ENCODE measurements at places on chromosomes 11 and 22.
A peak's percentile ranks its signal among the peaks of the same experiment; 100 is the strongest.

DNA sequence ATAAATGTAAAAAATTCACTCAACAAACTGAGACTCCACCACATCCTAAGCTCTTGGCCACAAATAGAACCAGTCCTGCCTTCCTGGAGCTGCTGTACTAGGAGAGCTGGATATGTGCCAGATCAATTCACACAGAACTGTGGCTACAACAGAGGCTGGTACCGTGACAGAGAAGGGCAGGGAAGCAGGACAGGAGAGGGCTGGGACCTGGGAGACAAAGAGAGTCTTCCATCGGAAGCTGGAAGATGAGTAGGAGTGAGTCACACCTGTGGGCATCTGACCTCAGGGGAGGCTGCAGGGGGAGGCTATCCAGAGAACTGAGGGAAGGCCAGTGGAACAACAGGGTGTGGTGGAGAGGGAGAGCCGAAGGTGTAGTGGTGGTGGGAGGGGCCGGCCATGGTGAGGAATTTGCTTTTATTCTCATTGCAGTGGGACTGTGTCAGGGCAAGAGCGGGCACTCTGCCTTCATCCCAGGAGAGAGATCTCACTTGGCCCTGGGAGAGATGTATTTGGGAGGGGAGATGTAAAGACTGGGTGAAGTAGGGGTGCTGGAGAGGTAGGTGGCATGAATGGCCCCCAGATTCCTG, 1.9 kb upstream of the LTBP3 start:
- no peak for DNase-seq

DNA sequence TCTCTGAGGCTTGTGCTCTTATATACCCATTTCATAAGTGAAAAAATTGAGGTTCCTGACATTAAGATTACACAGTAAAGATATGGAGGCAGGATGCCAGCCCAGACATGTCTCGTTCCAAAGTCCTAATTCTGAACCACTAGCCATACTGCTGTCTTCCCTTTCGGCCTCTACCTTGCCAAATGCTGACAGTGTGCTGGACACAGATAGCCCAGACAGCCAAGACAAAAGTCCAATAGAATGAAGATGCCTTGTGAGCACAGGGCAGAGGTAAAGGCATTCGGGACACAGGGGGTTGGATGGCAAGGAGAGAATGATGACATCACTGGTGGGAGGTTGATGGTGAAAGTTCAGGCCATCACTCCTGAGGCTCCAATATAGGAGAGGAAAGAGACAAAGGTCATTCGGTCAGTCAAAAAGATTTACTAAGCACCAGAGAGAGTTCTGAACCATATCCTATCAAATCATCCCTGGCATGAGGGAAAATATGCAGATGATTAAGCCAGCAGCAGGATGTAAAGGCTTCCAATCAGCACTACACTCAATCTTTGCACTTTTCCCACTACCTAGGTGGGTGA, 174.0 kb upstream of the MTMR2 start:
- no peak for DNase-seq

- no peak for DNase-seq
Measured at GRCh38 chr11:134654161-134654915, 242.3 kb upstream of the B3GAT1 start.

DNA sequence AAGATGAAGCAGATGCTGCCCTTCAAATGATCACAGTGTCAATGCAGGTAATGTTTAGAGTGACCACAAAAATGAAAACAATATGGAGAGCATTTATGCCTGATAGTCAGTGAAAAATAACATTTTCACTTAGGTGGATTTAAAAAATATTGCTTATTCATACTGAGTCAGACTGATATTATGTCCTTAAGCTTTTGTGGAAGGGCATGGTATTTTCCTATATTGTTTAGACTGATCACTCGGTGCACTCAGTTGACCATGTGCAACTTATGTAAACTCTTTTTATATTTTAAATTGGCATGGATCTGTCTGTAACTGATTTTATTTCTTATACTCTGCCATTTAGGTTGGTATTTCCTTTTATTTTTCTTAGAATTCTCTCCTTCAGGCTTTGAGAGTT, 106.6 kb downstream of the DYNC2H1 start:
- no peak for DNase-seq

GRCh38 chr11:11164334-11164690, 188.7 kb downstream of the CSNK2A3 start:
- DNase-seq = no peak

- peak; percentile 17 for DNase-seq
Measured at GRCh38 chr22:43726322-43726721, 85.8 kb downstream of the EFCAB6 start.

DNA sequence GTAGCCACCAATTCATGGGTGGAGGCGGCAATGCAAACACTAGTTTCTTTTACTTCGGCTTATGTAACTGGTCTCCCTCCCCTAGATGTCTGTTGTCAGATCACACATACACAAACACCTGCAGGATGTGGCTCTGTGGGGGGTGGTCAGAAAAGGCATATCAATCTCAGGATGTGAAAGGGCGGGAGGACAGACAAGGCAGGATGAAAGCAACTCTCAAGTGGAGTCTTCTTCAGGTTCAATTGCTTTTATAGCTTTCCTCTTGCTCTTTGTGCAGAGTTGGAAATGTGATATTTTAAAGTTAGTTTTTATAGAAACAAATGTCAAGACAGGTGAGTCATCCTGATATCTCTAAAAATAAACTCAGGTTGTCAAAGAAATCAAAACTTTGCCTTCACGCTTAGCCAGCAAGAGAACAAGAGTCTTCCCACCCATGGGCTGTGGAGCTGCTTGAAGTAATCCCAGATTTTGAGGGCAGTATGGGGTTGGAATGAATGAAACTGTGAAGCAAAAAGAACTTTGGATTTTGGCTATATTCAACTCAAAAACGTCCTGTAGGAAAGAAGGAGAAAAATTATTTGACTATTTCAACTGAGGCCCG, 423.4 kb downstream of the GUCY1A2 start:
- no peak for DNase-seq

GRCh38 chr11:31809857-31810778, 1.0 kb downstream of the PAX6 start:
- DNase-seq = no peak

DNA sequence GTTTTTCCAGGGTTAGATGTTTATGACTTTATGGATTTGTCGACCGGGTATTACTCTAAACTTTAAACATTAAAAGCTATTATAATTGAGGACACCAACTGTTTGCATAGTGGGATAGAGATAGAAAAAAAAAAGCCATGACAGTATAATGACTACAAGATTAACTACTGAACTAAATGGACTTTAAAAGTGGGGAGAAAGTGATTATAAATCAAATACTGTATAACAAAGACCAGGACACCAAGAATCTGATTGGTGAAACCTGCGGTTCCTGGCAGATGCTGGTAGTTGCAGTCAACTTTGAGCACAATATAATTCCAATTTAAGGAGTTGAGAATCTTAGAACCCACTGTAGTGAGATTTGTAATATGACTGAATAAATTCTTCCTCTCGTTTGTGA, 2.5 kb downstream of the CRKL start:
- DNase-seq = no peak

- DNase-seq = peak; percentile 60
Measured at GRCh38 chr11:47466701-47467250, 17.8 kb upstream of the RAPSN start.

DNA sequence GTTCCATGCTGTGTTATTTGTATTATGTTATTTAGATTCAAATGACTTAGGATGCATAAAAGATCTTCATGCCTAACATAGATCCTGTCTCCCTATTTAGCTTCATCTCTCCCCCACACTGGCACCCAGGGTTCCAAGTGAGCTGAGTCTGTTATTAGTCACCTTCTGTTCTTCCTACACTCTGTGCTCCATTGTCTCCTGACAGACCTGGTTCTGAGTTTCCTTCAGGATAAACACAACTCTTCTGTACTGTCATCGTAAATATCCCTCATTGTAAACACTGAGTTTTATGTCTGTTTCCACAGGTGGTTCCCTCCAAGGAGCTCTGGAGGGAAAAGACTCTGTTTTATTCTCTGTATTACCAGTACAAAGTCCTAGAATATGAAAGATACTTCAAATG, 8.7 kb downstream of the MMP26 start:
- no peak for DNase-seq

- DNase-seq = no peak
Measured at GRCh38 chr22:30169002-30169401, 77.6 kb downstream of the LIF start.

DNA sequence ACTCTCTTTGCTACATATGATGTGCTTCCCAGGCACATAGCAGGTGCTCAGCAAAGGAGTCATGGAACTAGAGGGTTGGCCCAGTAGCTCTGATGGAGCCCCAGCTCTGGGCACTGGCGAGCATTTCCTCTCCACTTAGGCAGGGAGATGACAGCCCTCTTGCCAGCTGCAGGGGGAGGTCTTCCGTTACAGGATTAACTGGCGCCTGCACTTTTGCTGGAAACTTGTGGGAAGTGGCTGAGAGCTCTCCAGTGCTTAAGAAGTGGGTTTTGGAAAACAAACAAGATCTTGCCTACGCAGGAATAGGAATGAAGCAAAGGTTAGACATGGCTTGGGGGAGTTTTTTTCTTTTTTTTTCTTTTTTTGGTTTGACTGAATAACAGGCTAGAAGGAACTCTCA, 75.5 kb downstream of the MICAL2 start:
- no peak for DNase-seq

GRCh38 chr11:13970986-13971385, 8.5 kb downstream of the SPON1 start:
- DNase-seq = peak; percentile 20

DNA sequence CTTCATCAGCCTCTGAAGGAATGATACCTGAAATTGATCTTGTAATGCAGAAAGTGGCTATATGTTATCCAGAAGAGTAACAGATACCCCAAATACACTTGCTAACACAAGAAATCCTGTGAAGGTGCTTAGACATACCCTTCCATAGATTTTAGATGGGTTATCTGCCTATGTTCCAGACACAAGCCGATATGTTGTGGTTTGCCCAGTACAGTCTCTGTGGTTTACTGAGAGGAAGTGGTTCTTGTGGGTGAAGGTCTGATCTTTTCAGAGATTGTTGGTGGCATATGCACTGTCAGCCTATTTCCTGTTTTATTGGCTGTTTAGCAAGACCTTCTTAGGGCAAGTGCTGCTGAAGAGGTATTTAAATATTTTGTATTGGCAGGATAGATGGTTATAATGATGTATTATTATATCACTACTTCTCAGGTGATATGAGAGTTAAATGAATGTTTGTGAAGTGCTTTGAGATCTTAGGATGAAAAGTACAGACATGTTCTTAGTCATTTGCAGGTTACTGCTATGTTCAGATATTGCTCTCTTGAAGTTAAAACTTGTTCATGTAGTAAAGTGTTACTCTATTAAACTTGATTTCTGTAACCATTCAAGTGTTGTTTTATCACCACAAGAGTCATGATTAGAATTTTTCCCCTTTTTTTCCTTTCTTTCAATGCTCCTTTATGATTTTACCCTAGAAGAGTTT, 8.2 kb downstream of the ARHGEF12 start:
- no peak for DNase-seq

- no peak for DNase-seq
Measured at GRCh38 chr11:73466643-73467042, 90.4 kb downstream of the RELT start.

DNA sequence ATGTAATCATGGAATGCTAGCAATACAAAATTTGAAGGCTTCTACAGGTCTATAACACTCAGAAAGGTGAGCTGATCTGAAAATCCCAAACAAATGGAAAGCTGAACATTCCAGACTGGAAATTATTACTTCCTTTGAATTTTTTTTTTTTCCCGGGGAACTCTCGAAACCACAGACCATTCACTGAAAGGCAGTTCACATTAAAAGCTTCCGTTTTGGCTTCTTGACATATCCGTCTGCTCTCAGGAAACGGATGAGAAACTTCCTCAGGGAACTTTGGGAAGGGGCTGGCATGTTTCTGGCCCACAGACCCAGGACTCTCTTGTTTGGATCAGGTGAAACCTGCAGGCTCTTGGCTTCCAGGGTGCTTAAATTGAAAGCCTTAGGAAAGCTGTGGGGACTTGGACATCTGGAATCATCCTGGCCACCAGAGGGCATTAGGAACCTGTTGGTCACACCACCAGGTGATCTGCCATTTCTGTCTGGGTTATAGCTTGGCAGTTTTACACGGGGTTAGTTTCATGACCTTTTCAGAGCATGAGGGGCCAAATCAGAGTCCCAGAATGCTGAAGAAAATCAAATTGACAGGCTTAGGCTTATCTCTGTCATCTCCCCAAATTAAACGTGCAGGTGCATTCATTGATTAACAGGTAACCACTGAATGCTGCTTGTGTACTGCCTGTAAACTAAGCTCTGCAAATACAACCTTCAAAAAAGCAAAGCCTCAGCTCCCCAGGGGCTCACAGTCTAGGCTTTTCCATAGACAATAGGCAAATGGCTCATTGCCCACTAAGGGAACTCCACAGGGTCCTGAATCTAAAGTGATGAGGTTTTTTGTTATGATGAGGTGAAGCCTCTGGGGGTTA, 22.7 kb upstream of the GRAMD1B start:
- peak; percentile 8 for DNase-seq

GRCh38 chr22:17434856-17435255, 65.6 kb downstream of the CECR2 start:
- DNase-seq = no peak

- DNase-seq = no peak
Measured at GRCh38 chr22:21599053-21599893, 30.5 kb downstream of the YDJC start.

DNA sequence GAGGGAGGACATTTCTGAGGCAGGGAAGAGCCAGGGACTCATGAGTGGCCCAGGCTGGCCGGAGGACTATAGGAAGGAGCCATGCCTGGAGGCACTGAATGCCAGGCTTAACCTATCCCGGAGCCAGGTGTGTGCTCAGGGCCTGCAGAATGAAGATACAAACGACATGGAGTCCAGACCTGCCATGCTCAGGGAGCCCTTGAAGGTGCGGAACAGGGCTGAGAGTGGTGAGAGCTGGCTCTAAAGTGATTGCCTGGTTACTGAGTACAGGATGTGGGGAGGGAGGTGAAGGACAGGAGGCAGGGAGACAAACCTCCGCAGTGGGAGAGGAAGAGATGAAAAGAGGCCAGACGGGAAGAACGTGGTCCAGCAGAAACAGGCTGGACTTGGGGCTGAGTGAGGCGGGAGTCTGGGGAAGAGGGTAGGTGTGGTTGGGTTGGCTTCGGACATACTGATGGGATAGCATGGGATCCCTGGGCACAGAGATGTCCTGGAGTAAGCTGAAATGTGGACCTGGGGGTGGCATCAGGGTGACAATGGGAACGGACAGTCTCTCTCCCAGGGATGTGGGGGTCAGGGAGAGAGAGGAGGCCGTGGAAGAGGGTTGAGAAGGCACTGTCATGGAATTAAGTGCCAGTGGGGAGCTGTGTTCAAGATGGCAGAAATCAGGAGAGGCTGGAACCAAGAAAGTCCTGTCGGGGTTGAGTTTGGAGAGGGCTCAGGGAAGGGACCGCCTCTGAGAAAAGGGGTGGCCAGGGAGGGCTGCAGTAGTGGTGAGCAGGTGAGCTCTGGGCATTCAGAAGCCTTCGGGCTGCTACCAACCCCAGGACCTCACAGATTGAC, 1.5 kb upstream of the ANKRD13D start:
- no peak for DNase-seq

- no peak for DNase-seq
Measured at GRCh38 chr22:45224988-45225731, 15.5 kb downstream of the KIAA0930 start.

All from fibroblast of the conjunctiva (primary cell).